ENCODE measurements at places on chromosomes 3 and 15.

DNA sequence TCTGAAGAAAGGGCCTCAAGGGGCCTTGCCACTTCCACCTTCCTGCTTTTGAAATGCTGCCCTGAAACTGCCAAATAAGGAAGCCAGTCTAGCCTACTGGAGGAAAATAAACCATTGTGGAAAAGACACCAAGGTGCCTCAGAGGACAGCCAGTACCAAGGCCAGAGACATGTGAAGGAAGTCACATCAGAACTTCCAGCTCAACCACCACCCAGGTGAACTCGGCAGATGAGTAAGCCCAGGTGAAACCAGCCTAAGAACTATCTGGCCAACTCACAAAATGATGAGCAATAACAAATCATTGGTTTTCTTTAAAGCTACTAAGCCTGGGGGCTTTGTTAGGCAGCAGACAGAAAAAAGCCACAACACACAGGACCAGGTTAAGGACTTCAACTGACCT, 103.0 kb downstream of the MAGI1 start:
- no peak for DNase-seq

- peak; percentile 6 for DNase-seq
Observed at GRCh38 chr15:29638781-29639180, 183.5 kb downstream of the TJP1 start.

DNA sequence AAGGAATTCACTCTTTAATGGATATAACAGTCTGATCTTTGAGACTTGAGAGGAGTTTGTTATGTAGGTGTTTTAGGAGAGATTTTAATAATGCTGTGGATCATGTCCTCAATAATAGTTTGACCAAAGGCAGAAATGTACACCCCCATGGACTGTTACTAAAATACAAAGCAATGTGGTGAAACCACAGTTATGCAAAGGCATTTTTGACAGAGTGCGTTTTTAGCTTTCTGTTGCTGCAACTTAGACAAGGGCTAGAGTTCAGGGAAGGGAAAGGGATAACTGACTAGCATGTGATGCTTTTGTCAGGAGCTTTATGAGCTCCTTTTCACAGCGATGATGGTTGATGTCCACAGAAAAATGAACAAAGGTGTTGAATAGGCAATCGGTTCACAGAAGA, 3.6 kb upstream of the STARD5 start:
- DNase-seq = peak; percentile 96

DNA sequence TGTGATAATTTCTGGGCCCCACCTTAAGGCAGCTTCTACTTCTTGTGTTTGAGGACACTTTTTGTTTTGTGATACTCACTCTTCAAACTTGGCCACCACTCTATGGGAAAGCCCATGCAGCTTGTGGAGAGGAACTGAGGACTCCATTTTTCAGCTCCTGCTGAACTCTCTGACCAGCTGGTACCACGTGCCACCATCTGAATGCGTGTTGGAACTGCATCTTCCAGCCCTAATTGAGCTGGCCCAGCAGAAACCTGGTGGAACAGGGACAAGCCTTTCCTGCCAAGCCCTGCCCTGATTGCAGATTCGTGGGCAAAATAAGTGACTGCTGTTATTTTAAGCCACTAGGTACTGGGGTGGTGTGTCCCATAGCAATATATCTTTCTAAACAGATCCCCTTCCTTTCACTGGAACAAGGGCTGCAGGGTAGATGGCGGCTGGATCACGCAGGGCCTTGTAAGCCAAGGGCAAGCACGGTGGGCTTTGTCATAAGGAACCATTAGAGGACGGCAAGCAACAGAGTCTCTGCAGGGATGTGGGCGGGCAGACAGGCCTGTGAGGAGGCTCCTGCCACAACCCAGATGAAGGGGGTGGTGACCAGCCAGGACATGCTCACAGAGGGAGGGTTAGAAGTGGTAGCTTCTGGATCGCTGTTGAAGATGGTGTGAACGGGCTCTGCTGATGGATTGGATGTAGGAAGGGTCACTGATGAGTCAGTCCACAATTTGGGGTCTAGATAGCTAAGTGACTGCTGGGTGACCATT, 9.5 kb downstream of the H1-8 start:
- DNase-seq = no peak

DNA sequence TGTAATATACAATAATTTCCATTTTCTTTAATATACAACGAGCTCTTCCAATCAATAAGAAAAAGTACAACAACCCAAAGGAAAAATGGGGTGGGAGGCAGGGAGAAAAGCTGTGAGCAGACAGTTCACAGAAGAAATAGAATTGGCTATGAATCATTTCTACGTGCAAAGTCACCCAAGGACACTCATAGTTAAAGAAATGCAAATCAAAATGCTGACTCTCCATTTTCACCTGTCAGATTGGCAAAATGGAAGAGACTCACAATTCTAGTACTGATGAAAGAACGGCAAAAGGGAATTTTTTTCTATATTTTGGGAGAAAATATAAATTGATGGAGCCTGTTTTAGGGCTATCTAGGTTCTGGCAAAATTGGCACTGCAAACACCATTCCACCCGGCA, 116.3 kb upstream of the MEF2A start:
- DNase-seq = no peak

DNA sequence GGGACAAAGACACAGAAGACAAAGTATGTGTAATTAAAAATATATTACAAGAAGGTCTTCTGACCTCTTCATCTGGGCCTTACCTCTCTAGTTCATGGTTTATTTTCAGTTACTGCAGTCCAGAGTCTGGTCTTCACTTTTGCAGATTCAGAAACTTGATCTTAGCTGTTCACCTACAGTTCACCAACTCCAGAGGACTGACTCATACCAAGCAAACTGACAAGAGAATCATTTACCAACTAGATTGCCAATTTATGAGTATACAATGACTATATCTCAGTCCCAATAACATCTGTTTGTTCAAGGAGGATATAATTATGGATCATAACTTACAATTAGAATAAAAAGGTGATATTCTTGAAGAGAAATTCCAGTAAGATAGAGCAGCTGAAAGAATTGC, 9.0 kb downstream of the P2RY1 start:
- DNase-seq = no peak

- no peak for DNase-seq
Observed at GRCh38 chr3:153268564-153269279, 106.7 kb downstream of the RAP2B start.

GRCh38 chr3:133927540-133928066, 31.9 kb upstream of the RAB6B start:
- no peak for DNase-seq

- no peak for DNase-seq
Observed at GRCh38 chr15:32041294-32041693, 11.0 kb downstream of the CHRNA7 start.

GRCh38 chr3:194488055-194488742, 1.4 kb upstream of the ATP13A3 start:
- no peak for DNase-seq

DNA sequence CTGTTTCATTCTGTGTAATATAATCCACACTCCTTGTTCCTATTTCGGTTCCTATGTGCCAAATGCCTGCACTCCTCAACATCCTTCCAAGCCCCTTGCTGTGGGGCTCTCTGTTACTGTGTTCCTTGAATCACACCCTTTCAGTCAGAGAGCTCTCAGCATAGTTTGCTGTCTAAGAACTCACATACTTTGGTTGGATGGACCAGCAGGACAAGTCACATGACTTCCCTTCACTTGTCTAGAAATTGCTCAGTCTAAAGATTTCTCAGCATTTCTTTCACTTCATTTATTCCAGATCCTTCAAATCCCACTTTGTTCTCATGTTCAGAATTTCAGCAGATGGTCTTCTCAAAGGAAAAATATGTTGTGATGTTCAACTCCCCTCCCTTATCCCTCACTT, 203.5 kb upstream of the PFN2 start:
- DNase-seq = peak; percentile 49

- DNase-seq = peak; percentile 29
Observed at GRCh38 chr15:100901702-100902435, 17.3 kb upstream of the LRRK1 start.

DNA sequence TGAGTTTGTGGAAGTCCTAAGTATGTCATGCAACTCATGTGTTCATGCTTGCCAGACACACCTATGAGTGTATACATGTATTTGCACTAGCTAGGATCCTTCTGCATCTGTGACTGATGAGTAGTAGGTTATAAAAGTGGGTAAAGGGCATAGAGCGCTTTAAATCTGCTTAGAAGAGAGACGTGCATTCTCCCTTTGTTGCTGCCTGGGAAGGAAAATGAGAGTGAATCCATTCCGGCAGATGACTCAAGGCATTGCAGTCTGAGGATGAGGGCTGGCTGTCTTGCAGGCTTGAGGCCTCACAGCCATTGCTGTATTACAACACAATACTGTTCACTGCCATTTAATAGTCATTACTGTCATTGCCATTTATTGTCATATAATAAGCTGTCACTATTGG, 120.8 kb upstream of the UMPS start:
- DNase-seq = peak; percentile 47

DNA sequence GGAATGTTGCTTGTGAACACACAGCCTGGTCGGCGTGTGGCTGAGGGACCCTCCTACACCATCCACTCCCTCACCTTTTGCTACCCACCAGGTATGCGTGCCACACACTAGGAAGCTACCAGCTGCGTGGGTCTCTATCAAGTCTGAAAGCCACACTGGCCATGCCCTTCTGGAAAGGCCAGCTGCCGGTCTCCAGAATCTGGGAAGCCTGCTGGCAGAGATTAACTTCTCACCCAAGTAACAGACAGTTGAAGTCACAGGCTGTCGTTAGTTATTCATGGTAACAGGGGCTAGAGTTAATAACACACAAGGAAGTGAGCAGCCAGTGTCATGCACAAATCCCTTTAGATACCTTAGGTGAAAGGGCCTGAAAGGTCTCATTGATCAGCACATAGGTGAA, 48.1 kb downstream of the SUSD5 start:
- DNase-seq = no peak

DNA sequence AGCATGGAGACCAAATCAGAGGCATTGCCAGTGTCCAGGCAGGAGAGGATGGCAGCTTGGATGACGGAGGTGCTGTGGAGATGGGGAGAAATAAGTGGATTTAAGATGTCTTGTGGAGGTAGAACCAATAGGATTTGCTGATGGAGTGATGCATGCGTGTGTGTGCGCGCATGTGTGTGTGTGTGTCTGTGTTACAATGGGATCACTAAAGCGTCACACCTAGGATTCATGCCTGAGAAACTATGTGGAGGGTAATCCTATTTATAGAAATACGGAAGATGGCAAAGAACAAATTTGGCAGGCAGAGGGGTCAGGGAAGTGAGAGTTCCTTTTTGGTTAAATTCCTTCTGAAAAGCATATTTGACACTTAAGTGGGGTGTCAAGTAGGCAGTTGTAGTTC, 64.8 kb upstream of the ARL8B start:
- DNase-seq = no peak

- no peak for DNase-seq
Observed at GRCh38 chr15:47861111-47861903, 144.0 kb downstream of the SEMA6D start.

DNA sequence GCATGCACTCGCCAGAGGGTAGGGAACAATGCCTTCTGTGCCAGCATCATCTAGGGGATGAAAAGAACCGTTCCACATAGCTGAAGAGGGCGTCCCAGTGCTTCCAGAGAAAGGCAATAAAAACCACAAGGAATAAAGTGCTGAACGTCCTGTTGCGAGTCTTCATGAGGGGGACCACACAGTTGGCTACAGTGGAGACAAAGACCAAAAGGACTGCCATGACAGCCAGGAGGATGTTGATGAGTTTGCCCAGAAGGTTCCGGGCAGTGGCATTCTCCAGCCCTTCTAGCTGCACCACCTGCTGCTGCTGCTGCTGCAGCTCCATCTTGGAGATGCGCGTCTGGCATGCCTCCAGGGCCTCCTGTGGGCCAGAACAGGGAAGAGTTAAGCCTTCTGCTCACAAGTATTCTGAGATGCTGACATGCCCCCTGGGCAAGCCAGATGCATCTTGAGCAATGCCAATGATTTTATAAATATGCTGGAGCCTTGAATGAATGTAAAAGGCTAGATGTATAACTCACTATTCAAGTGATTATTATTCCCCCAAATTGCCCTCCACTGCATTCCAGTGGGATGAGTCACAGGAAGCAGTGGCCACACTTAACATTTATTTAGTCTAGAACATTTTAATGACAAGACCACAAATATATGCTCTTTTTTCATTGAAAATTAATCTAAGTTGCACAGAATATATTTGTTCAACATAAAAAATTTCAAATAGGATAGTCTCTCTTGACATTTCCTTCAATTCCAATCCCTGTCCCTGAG, 45.1 kb upstream of the PLXND1 start:
- DNase-seq = peak; percentile 83

GRCh38 chr3:113441051-113441770, at the start of gene CFAP44:
CFAP44 (minus strand) TSS chr3:113441493; CDS start chr3:113433664, 7,829 bp downstream.
- DNase-seq = peak; percentile 62

DNA sequence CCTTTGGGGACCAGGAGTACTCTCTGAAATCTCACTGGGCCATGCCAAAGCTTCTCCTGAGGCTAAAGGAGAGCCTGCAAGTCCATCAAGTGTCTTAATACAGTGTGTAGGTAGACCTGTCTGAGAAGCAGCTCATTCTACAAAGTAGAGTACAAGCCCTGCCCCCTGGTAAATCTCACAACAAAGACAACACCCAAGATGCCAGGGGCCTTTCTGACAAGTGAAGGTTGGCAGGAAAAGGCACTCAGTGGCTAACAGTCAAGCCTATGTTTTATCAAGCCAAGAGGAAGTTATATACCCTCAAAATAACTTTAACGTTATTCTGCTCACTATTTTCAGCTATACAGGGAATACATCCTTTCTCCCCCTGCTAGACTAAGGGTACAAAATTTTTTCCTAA, 58.3 kb downstream of the NMNAT3 start:
- no peak for DNase-seq

DNA sequence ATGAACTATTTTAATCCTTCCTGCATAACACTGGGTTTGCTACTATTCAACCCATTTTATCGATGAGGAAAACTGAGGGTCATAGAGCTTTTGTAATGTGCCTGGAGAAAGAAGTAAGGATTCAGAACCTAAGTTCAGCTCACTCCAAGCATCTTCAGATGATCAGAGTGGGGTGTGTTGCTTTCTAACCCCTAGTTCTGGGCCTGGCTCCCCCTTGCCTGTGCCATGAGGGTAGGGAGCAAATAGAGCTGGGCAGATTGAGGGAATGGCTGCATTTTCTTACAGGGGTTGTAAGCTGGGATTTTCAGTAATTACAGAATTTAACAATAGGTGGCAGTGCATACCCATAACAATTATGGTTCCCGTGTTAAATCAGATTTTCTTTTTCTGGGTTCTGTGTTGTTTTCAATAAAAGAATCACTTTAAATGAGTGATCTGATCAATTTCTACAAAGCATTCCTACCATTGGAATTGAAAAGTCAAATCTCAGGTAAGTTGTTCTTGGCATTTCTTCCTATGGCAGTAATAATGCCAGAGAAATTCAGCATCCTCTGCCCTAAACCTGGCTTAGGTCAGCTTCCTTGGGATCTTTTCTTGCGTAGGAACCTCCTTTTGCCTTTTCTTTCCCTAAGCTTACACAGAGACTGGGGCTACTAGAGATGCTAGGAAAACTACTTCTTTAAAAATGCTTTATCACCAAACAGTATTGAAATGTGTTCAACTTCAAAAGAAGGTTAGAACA, 103.8 kb upstream of the IL12A start:
- peak; percentile 57 for DNase-seq

- DNase-seq = peak; percentile 86
Observed at GRCh38 chr3:100159331-100160153, 45.2 kb upstream of the FILIP1L start.
